ENCODE measurements at places on chromosomes 6 and 20.

- DNase-seq = no peak
Observed at GRCh38 chr6:109052018-109052651, 42.5 kb downstream of the SESN1 start.

GRCh38 chr6:36224918-36225461 is 28.4 kb downstream of the BRPF3 start:
- peak; percentile 7 for DNase-seq

DNA sequence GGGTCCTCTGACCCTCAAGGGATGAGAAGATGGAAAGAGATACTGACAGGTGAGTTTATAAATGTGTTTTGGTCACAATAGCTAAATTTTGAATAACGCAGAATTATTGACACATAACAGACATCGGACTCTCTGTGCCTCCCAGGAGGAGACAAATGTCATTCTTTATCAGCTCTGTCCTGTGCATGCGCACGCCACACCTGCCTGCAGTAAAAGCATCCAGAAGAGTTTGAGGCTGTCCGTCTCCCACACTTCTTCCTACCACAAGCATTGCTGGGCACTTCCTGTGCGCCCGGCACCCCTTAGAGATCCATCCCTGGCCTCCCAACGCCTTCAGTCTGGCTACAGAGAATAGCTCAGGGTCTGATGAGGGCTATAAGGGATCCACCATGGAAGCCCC is 81.5 kb upstream of the CST7 start:
- no peak for DNase-seq

GRCh38 chr6:25832670-25833069 is 818 bp upstream of the SLC17A1 start:
- no peak for DNase-seq

DNA sequence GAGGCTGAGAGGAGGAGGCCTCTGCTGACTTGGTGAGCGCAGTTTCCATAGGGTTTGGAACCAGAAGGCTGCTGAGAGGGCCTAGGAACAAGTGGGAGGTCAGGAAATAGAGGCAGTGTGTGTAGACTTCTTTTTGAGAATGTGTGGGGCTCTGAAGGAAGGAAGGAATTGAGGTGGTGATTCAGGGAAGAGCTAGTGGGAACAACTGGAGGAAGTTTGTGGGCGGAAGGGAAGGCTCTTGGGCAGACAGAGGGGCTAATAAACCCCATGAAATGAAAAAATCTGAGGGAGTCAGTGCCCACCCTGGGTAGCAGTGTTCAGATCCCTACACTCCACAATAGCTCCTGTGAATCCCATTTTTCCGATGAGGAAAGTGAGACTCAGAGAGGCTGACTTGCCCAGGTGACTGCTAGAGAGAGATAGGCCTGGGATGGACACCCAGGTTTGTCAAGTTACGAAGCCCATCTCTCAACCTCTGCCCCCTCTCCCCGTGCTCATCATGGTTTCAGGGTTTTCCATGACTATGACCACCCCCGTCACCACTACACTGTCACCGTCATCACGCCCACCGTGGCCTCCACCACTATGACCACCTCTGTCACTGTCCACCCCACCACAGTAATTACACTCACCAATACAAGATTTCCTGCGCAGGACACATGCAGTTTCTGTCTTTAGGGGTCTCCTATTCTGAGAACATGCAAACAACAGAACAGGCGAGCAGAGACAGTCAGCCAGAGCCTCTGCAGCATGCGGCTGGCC is 106.4 kb downstream of the MRPL14 start:
- no peak for DNase-seq

- no peak for DNase-seq
Observed at GRCh38 chr6:34418367-34418766, 7.5 kb downstream of the RPS10 start.

GRCh38 chr6:108920751-108921150 is 72.5 kb downstream of the ARMC2 start:
- no peak for DNase-seq

DNA sequence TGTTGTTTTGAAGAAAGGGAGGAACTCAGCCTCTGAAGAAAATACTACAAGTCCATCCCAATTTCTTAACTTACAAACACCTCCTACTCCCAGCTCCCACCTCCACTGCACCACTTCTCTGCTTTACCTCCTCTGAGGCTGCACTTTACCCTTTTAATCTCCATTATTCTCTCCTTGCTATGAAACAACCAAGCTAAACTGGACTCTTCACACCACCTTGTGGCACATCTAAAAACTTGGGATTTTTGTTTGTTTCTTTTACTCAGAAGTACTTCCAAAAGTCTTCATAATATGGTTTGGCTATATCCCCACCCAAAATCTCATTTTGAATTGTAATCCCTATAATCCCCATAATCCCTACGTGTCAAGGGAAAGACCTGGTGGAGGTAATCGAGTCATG is 142.2 kb downstream of the MOXD1 start:
- peak; percentile 53 for DNase-seq

GRCh38 chr20:48772183-48772976 is 55.4 kb downstream of the PREX1 start:
- no peak for DNase-seq

DNA sequence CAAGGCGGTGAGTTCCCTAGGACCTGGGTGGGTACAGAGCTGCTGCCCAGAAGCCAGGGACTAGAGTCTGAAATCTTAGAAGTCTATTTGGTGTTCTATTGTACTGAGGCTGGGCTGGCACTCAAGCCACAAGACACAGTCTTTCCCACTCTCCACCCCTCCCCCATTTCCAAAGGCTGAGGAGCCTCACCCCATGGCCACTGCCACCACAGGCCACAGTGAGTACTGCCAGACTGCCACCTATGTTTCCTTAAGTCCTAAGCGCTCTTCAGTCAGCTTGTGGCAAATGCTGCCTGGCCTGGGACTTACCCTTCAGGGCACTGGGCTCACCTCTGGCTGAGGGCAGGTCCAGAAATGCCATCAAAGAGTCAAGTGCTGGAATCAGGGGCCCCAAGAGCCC is 469.3 kb downstream of the HAO1 start:
- DNase-seq = no peak

DNA sequence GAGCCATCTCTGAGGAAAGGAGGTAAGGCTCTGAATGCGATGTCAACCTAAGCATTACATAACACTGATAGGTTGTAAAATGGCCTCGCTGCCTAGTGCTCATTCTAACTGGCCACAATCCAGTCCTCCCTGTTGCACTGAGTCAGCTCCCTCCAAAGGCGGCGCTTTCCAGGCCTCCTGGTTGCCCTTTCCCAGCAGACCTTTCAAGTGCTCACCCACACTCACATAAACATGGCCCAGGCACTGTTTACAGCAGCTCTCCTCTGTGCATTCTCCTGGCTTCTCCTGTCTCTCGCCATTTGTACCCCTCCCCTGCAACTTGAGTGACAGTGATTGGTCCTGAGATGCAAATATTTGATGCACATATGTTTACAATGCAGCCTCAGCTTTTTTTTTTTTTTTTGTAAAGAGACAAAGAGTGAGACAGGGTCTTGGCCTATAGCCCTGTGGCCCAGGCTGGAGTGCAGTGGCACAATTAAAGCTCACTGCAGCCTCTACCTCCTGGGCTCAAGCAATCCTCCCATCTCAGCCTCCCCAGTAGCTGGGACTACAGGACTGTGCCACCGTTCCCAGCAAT is 36.8 kb upstream of the PRND start:
- peak; percentile 82 for DNase-seq

DNA sequence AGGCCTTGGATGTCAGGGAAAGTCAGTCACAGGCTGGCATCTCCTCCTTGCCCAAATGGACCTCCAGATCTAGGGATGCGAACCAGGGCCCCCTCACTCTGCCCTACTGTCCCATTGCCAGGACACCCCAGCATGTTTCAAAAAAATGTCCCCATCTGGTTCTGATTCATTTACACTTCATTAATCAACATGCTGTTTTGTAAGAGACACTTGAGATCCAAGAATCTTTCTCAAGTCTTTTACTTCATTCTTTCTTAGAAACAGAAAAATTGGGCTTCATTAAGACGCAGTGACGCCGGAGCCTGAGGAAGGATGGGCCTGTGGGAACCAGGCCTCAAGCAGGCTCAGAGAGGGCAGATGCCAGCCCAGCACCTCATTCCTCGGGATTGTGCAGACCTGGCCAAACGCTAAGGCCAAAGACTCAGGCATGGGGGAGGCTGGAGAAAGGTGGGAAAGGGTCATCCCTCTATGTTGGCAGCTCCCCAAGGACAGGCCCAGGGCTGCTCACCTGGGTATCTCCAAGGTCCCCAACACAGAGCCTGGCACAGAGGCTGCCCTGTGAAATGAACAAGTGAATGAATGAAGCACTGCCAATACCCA is 3.8 kb downstream of the RSPO4 start:
- no peak for DNase-seq

DNA sequence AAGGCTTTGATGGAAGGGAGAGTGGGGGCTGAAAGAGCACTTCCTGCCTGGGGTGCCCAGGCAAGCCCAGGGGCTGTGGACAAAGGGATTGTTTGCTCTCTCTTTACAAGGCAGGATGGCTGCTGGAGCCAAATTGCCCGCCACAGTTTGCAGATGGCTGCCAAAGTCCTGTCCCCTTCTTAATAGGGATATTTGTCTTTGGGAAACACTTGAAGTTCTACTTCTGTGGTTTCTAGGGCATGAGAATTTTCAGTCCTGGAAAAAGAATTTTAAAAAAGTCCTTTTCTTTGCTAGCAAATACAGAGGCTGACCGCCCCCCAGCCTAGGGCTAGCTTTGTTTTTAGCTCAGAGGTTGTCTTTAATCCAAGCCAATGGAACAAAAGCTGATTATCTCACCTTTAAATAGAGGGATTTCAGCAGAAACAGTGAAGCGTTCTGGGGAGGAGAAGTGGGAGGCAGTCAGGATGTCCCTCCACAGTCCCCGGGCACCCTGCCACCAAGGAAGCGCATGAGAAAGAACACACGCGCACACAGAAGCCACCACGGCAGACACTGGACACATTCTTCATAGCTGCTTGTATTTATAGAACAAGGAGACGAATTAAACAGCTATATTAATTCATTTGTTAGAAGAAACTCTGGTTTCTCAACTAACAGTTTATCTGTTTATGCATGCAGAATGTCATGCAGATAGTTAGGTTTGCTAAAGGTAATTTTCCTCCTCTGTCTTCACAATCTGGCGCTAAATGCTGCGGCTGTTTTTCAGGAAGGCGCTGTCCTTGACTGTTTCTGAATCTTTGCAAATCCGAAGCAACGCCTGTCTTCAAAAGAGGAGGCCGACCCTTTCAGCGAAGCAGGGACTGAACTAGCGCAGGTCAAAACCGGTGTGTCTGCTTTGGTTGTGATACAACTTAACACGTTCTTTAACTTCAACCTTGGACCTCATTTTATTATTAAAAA is 736.9 kb downstream of the QKI start:
- no peak for DNase-seq

GRCh38 chr6:117149324-117149723 is 116.0 kb upstream of the VGLL2 start:
- no peak for DNase-seq

DNA sequence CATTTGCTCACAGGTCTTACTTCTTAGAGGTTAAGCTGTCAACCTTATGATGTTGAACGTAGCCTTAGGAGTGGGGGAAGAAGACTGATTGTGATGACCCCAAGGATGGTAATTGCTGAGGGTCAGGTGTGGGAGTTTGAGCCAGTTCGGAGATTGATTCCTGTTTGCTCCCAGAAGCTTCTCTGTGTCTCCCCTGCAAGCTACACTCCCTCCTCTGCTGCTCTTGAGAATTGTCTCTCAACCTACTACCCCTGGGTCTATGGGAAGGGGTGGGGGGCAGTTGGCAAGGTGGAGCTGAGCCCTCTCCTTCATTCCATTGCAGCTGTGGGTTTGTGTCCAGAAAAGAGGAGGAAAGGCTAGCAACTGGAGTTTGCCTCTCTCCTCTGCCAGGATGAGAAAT is 113.8 kb downstream of the PLEKHG1 start:
- DNase-seq = no peak

DNA sequence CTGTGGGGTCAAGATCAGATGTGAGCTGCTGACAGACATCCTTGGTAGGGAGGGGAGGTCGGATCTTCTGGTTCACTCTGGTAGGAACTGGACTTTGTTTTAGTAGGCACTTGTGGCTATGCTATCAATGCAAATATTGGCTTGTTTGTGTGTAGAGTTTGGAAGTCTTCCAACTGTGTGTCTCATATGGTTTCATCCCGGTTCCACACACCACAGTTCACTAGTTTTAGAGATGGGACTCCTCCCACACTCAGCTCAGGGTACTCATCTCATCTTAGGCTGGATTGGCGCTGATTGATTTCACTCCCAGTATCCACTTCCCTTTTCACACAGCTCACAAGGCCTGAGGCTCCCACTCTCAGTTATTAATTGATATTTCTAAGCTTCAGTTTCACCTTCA is 161.3 kb downstream of the THBS2 start:
- DNase-seq = peak; percentile 64

DNA sequence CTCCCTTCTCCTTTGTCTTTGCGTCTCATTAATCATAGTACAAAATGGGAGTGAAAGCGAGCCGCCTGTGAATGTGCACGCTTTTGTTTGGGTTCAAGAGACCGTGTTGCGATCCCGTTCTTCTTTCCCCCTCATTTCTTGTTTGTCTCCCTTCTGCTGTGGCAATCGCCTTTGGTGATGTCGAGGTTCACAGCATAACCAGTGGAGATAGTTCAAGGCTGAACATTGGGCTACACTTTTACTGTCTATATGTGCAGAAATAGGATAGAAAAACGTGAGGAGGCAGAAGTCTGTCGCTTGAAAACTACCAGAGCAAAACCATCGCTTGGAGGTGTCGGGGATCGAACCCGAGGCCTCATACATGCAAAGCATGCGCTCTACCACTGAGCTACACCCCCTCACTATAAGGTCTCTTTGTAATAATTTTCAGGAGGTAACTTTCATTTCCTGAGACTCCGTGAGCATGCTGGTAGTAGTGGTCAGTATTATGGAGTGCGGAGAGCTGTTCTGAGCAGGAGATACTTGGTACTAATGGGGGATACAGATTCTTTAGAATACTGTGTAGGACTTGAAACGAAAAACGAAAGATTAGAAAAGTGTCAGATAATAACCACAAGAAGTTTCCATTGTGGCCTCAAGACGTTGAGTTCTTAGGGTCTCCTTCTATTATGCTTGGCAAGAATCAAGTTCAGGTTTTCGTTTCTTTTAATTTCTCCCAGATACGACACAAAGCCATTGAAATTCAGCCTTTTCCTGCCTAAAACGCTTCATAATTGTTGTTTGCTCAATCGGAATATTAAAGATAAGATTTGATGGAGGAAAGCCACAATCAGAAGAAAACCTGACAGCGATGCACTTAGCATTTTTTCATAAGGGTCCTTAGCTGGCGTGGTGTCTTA is 106.6 kb downstream of the TRIM27 start:
- DNase-seq = peak; percentile 87

- peak; percentile 67 for DNase-seq
Observed at GRCh38 chr6:13303668-13304017, 24.7 kb downstream of the TBC1D7 start.

- peak; percentile 69 for DNase-seq
Observed at GRCh38 chr6:107847844-107848802, 24.0 kb upstream of the SCML4 start.

DNA sequence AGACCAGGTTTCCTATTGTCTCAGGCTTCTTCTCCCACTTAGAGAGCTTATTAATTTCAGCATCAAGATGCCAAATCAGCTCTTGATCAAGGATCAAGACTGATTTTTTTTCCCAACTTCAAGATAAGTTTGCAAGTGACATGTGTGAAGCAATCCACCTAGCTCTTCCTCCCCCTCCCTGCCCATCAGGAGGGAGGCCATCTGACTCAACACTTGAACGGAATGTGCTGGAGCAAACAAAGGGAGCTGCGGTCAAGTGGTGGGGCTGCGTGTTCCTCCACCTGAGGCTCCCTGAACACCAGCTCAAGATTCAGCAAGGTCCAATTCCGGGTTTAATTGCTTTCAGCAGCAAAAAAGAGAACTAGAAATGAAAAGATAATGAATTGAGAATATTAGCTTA is 38.7 kb downstream of the TTI1 start:
- DNase-seq = peak; percentile 75

- DNase-seq = no peak
Observed at GRCh38 chr20:57059055-57059596, 207.3 kb downstream of the BMP7 start.

- no peak for DNase-seq
Observed at GRCh38 chr20:37279820-37280219, 9.6 kb upstream of the MANBAL start.

All from fibroblast of mammary gland (primary cell).